ENCODE measurements at places on chromosomes 3 and 15.

GRCh38 chr3:113623324-113623723 lies 73.1 kb downstream of the USF3 start:
- no peak for DNase-seq

GRCh38 chr15:59166166-59166565 lies 40.5 kb upstream of the LDHAL6B start:
- no peak for DNase-seq

DNA sequence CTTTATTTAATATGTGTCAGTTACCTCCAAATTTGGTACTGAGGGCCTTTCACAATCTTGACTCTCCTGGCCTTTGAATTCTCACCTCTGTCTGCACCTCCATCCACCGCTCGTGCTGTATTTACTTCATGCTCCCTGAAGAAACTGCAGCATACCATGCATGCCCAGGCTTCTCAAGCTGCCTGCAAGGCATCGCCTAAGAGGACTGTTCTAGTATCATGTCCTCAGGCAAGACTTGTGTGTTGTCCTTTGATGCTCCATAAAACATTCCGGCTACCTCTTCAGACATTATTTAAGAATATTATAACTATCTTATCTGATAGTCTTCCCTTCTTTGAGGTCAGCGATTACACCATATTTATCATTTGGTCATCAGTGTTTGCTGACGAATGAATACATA lies 682.5 kb downstream of the NR2F2 start:
- DNase-seq = no peak

GRCh38 chr3:46393554-46394434 lies 13.1 kb downstream of the CCR5AS start:
- no peak for DNase-seq

DNA sequence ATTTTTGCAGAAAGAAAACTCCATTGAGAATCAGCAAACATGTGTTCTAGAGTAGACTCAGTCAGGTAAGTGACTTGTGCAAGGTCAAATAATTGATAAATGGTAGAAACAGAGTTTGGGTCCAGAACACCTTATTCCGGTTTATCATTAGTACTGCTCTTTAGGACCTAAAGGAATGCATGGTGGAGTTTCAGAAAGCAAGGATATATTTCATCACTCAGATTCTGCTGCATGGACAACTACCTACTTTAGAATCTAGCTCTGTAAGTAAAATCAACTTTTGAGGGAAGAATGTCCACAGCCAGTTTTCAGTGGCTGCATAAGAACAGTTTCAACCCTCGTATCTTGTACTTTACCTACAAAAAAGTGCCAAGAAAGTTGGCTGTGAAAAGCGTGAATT lies 43.6 kb downstream of the TIMP4 start:
- DNase-seq = no peak

GRCh38 chr15:52093539-52094510 lies 18.8 kb downstream of the BCL2L10 start:
- DNase-seq = no peak

GRCh38 chr3:4807381-4808280 lies 171.6 kb upstream of the BHLHE40 start:
- no peak for DNase-seq

GRCh38 chr3:183854318-183855035 lies 29.1 kb upstream of the MAP6D1 start:
- no peak for DNase-seq

GRCh38 chr15:71807691-71808091 lies 2.7 kb upstream of the NR2E3 start:
- DNase-seq = no peak

DNA sequence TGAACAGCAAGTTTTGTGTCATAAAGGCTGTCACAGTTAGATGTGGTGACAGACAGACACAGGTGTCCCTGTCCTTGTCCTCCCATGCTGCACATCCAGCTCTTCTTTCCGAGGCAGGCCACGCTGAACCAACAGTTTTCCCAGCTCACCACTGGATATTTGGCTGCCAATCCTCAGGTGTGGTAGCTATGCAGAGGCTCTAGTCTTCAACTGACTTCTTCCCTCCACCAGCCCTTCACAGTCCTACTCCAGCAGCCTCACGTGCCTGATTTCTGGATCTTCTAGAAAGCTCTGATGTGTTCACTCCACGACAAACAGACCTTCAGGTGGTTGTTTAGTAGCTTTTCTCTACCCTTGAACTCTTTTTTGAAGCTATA lies 145.5 kb downstream of the UACA start:
- no peak for DNase-seq

DNA sequence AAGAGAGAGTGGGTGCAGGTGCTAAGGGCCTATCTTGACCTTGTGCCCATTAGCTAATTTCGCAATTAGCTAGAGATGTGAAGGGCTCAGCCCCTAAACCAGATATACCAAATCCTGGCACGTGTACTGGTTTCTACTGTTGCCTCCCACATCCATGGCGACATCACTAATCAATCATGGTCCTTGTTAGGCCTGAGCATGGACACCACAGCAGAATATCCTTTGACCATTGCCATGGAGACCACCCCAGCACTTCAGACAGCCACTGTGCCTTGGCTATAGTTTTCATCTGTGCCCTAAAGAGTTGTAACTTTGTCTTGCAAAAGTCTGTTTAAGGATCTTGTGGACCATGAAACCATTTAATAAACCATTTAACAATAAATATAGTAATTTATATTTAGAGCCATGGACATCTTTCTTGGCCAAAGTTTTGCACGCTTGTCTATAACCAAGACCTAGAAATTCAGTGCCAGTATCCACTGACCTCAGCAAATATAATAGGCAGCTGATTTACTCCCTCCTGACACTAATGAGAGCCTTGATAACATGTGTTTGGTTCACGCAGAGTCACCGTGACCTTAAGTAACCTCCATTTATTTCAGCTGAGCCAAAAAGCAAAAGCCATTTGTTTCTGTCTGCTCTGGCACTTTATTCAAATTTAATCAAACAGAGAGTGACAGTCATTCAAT lies 43.4 kb downstream of the COLQ start:
- DNase-seq = no peak

DNA sequence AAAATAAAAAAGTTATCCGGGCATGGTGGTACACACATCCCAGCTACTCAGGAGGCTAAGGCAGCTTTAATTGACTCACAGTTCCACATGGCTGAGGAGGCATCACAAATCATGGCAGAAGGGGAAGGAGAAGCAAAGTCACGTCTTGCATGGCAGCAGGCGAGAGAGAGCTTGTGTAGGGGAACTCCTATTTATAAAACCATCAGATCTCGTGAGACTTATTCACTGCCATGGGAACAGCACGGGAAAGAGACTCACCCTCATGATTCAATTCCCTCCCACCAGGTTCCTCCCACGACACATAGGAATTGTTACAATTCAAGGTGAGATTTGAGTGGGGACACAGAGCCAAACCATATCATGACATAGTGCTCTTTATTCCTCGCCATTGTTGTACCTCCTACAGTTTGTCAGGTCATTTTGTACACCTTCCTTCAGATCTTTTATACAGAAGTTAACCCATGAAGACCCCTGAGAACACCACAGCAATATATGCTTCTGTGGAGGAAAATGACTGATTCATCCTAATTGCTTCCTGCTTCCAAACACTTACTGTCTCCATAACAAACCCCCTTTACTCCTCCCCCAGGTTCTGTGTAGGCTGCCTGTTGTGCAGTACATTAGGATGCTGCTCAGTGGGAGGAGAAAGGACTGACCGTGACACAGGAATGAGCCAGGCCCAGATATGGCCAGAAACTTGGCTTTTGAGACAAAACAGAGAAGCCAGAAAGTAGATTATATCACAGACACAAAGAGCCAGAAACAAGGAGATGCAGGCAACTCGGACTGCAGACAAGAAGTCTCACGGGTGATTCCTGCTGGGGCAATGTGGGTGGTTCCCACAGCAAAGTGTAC lies 67.9 kb upstream of the HEG1 start:
- no peak for DNase-seq

GRCh38 chr15:87047203-87047965 lies 967.7 kb downstream of the AGBL1 start:
- no peak for DNase-seq

GRCh38 chr15:41930221-41930866 lies 36.5 kb upstream of the SPTBN5 start:
- no peak for DNase-seq

Measured in CD4-positive, alpha-beta T cell treated with Interleukin-2 at 100 ng/mL for 4 hours (primary cell).